ENCODE measurements at places on chromosomes 5 and 9.

DNA sequence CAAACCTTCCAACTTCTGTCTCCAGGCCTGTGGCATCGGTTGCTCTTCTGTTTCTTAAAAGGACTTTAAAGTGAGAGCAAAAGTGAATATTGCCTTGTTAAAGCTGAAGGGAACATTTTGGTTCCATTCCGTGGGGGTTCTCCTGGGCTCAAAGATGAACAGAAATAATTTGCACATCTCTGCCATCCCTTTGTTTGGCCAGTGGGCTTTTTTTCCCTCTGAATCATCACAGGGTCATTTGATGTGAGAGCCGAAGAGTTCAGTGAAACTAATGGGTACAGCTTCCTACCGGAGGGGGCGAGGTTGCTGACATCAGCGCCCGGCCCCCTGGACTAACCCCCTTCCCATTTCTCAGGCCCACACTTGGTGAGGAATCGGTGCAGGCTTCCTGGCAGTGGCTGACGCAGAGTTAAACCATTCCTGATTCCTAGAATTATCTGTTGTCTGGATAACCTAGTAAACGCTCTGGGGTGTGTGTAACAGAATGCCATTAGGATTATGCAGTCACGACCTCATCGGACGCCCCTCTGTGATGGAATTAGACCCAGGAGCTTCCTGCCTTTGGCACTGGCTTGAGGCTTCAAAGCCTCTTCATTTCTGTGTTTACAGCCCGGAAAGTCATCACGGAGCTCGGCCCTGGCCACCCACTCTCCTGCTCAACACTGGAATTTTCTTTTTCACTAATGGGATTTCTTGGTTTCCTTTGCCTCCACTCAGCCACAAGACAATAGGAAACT, 61.6 kb upstream of the RPL26L1 start:
- DNase-seq: no peak

DNA sequence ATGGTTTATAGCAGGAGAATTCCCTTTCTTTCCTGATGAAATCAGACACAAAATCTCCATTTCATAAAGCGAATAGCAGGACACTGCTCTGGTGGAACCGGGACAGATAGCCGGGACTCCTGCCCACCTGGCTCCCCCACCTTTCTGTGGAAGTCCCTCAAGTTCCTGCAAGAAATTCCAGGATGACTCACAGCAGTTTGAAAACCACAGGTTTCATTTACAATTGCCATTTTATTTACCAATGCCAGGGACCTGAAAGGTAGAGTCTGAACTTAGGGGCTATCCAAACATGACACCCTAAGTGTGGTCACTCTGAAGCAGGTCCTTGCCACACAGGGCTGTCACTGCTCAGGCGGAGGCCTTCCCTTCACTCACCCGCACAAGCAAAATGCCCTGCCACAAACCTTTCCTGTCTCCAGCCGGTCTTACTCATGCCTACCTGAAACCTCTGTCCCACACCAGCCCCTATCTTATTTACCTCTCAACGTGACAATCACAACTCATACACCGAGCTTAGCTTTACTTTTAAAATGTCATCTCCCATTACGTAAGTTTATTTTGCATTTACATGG, 63.3 kb upstream of the TAF1L start:
- no peak for DNase-seq

DNA sequence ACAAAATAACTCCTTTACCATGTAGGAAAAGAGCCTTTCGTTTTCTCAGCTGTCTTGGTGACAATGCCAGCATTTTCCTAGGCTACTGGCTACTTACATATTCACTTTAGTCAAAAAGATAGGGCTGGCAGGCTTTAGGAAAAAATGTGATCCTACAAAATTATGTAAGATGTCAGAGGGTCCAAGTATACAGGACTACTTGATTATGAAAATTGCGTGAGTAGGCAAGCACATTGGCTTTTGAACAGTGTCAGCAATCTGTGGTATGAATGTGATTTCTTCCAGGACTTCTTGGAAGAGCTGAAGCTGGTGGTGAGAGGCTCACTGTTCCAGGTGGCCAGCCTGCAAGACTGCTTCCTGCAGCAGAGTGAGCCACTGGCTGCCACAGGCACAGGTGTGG, 22.8 kb downstream of the THBS4 start:
- DNase-seq: no peak

DNA sequence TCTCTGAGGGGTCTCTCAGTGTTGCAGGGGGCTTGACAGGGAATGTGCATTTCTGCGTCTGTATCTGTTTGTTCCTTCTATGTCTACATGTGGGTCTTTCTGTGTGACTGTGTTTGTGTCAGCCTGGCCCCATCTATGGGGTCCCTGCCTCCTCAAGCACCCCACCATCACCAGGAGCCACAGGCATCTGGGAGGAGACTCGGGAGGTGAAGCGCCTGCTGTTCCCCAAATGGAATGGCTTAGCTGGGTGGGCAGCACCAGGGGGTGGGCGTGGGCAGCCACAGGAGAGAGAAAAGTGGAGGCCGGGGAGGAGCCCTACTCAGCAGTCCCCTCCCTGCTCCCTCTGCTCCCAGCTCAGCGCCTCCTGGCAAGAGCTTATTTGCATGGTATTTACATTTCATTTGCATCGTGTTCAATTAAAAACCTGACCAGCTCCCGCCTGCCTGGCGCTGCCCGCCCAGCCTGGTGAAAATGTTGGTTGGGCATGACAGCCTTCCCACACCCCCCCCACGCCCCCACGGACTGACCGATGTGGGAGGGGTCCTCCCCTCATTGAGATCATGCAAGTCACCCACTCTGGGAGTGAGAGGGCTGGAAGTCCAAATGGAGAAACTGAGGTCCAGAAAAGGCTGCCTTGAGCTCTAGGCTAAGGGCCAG, 50.5 kb downstream of the CXXC5 start:
- no peak for DNase-seq

GRCh38 chr5:102876610-102877009, 121.5 kb downstream of the PAM start:
- no peak for DNase-seq

DNA sequence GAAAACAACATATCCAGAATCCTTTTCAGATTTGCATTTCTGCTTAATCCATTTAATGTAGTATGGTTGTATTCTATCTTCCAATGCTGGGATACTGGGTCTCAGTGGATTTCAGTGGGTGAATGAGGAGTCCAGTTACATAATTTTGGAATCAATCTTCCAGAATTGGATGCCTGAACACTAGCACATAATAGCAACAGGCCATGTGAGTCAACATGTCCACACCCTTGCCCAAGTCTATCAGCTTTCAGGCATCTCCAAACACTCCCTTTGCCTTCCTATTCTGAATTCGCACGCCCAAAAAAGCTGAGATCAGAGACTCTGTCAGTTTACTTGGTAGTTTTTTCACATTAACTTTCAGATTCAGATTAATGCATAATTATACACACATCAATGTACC, 202.6 kb downstream of the TSSK1B start:
- DNase-seq: no peak
